ENCODE measurements at places on chromosomes 6 and 20.

GRCh38 chr20:50722424-50723155 is 8.8 kb upstream of the PARD6B start:
- no peak for DNase-seq

DNA sequence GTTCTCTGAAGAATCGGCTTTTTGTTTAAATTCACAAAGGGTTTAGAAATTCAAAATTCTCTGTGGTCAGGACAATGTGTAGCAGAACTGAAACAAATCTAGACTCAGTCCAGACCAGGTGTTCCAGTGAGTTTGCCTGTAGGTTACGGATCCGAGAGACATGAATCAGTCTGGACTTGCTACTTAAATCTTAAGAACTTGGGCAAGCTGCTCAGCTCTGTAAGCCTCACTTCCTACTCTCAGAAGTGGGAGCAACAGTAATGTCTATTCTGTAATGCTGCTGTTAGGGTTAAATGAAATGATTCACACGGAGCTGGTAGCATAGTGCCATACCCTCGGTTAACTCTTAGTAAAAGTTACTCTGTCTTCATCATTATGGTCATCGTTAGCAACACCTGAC is 37.7 kb downstream of the HECA start:
- DNase-seq: no peak

DNA sequence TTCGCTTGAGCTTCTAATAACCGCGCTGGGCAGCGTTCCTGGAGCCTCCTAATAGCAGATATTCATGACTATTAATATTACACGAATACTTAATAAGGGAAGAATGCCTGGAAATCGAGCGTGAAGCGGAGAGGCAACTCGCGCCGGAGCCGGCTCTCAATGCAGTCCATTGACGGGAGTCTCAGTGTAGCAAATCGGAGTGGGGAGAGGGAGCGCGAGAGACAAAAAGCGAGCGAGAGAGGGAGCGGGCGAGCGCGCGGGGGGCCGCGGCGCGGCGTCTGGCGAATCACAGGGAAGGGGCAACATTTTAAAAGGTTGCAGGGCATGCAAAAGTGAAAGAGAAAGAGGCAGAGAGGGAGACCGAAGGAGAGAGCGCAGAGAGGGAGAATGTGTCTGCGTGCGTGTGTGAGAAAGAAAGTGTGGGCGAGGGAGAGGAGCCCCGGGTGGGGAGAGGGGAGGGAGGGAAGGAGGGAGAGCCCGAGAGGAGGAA is 2.9 kb downstream of the TFAP2A start:
- no peak for DNase-seq

DNA sequence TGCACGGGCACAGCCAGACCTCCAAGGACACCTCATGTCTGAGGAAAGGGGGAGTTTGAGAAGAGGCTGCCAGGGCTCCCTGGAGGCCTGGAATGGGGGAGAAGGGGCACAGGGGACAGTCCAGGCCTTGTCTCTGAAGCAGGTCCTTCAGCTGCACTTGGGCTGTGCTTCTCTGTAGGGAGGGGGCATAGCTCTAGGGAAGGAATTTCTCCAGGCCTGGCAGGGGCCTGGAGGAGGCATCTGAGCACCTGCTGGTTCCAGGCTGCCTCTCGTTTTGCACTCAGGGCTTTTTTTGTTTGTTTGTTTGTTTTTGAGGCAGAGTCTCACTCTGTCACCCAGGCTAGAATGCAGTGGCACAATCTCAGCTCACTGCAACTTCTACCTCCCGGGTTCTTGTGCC is 67.7 kb downstream of the BCAS4 start:
- DNase-seq: no peak

DNA sequence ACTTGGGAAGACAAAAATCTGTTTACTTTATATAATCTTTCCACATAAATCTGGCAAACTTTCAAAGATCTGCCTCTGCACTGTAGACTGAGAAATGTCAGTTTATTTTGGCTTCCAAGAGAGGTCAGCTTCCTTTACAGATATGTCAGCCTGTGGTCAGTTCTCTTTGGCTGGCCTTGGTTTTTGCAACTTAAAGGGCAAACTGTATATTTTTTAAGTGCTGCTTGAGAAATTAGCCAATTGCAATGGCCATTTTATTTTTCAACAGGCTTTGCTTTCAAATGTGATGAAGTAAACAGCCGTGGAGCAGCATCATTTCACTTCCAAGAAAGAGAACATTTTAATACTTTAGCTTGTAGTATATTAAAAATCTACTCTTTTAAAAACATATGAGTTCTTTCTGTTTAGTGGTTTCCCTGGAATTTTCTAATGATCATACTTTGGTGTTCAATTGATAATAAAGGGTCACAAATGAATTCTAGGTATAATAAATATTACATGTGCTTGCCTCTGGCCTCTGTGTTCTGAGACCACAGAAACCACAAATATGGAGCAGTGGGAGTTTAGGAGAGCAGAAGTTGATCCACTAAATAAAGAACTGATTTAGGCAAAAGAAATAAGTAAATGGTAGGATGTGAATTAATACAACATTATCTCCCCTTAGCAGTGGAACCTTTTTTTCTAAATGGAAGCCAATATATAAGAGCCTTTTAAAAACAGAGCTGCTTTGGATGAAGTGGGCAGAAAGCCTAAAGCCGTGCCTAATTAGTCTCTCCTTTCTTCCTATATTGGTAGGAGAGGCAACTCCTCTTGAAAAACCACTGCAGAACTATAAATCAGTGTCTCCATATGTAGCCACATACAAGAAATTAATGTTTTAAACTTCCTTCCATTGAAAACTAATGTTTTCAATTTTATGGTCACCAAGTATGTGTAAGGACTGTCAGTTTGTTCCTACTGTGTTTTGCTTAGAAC is 16.2 kb downstream of the ADGRB3 start:
- DNase-seq: no peak
